ENCODE measurements at places on chromosomes 1 and 21.

GRCh38 chr1:3847081-3847480 lies 9.9 kb downstream of the CEP104 start:
- DNase-seq = no peak

DNA sequence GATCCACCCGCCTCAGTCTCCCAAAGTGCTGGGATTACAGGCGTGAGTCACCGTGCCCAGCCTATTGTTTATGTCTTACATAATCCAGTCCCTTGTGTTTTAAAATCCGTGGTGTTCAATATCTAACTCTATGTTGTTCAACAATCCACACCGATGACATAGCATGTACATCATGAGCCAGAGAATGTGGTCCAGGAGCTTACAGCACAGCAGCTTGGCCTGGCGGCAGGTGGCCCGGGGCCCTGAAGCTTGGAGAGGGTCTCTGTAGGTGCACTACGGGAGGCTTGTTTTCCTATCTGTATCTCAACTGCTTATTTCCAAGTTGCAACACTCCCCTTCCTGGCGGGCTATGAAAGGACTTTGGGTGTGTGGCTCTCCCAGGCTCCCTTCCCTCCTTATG lies 138.4 kb downstream of the ADSS2 start:
- DNase-seq = no peak

GRCh38 chr1:12519693-12520364 lies 98.2 kb downstream of the DHRS3 start:
- no peak for DNase-seq

DNA sequence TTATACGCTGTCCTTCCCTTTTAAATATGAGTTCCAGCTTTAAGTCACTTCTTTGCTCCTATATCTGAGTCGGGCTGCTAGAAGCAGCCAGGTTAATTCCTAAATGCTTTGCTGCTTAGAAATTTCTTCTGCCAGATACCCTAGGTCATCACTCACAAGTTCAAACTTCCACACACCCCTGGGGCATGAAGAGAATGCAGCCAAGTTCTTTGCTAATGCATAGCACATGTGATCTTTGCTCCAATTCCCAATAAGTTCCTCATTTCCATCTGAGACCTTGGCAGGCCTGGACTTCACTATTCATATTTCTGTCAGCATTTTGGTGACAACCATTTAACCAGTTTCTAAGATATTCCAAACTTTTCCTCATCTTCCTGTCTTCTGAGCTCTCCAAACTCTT lies 14.5 kb upstream of the APP start:
- DNase-seq = no peak

- DNase-seq = no peak
Observed at GRCh38 chr1:19359357-19359756, 47.2 kb downstream of the SLC66A1 start.

GRCh38 chr1:183476081-183476480 lies 3.8 kb downstream of the SMG7 start:
- DNase-seq = no peak

- no peak for DNase-seq
Observed at GRCh38 chr1:221157026-221157761, 278.0 kb downstream of the HLX start.

DNA sequence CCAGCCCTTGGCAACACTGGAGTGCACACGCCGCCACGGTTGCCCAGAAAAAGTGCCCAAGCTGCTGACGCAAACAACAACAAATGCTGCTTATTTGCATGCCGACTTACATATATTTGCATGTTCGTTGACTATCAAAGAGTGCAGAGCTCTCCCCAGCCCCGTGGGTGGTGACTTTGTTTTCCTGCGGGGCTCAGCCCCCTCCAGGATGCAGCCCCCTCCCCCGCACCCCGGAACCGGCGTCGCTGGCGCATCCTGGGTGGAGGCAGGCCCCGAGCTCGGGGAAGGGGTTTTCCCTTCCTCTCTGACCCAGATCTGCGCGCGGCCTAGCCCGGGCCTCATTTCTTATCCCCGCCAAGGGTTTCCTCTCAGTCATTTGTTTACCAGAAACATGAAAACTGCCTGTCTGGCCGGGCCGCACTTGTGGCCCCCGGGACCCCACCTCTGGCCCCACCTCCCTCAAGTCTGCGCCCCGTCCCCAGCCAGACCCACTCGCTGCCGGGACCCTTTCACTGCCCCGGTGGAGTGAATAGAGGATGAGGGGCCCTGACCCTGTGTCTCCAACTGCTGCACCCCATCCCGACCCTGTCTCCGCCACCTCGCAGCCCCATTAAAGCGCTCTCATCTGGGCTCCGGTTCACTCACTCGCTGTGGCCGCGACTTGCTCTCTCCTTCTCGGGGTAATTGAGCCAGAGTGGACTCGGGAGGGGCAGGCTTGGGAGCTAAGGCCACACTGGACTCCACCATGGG lies 5.5 kb downstream of the TNFRSF25 start:
- peak; percentile 98 for DNase-seq

DNA sequence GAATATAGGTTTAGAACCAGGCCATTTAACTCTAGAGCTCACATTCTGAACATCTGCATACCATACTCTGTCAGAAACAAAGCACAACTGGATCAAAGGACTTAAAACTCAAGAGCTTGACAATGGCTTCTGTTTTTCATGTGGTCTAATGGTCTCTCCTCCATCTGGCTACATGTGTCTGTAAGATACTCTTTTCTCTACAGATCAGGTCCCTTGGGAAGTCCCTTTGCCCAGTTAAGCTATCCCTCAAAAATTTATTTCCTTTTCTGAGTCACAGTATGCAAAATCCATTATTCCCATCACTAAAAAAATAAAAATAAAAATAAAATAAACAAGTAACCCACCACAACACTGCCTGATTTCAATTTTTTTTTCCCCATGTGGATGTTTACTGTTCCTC lies 357.0 kb upstream of the PRMT6 start:
- no peak for DNase-seq

GRCh38 chr1:67987046-67987799 lies 63.2 kb downstream of the DIRAS3 start:
- no peak for DNase-seq

- no peak for DNase-seq
Observed at GRCh38 chr1:89547563-89548116, 23.0 kb downstream of the LRRC8B start.

DNA sequence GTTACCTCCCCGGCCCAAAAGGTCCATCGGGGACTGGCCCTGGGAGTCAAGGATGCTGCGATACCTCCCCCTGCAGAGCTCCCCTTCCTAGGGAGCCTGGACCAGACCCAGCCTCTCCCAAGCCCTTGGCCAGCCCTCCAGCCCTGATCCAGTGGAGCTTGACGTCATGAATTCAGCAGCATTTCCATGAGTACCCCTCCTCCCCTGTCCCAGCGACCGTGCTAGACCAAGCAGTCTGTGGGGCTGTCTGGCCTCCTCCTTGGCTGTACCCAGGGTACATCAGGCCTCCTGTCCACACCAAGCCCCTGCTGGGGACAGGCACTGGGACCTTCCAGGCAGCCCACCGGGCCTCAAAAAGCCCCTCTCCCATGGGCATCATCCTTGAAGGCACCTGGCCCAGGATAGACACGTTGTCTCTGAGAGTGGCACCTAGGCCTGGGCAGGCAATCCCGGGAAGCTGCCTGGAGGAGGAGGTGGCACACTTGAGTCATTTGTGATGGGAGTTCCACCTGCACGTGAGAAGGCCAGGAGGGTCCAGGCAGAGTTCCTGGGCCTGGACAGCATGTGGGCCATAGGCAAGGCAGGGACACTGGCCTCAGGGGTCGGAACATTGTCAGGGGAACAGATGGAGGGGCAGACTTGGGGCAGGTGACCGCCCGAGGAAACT lies 46.4 kb downstream of the WNT9A start:
- DNase-seq = no peak

GRCh38 chr1:145992502-145992936 lies 3.9 kb downstream of the TXNIP start:
- DNase-seq = no peak

DNA sequence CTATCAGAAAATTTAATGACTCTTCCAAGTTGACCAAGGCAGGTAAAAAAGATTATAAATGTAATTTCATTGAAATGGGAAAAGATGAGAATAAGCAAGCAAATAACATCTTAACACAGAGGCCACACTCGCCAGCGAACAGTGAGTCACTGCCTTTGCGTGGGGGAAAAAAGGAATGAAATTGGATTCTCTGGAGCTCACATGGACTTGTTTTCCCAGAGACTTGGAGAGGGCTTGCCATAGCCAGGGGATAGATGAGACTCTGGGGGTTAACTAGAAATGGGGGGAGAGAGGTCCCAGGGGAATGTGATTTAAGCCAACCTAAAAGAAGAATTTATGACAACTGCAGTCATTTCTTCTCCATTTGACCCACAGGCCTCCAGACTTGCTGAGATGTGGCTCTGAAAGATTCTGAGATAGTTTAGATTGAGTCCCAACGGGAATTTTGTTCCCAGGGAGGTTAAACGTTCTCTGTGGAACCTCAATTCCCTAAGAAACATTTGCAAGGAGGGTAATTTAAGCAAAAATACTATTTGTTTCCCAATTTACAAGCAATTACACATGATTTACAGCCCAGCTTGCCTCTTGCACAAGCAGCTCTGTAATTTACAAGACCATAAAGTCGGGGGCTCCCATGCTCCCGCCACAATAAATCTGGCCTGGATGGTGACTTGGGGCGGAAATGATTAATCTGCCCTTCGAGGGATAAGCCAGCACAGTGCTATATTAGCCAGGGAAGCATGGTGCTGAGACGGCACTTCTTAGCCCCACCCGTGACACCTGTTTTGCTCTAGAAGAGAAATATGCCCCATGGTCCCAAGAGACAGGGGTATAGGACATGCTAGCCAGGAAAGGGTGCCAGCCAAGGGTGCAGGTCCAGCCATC lies 68.8 kb downstream of the GRIK3 start:
- no peak for DNase-seq

- DNase-seq = no peak
Observed at GRCh38 chr1:11523261-11523660, 44.3 kb downstream of the DISP3 start.

DNA sequence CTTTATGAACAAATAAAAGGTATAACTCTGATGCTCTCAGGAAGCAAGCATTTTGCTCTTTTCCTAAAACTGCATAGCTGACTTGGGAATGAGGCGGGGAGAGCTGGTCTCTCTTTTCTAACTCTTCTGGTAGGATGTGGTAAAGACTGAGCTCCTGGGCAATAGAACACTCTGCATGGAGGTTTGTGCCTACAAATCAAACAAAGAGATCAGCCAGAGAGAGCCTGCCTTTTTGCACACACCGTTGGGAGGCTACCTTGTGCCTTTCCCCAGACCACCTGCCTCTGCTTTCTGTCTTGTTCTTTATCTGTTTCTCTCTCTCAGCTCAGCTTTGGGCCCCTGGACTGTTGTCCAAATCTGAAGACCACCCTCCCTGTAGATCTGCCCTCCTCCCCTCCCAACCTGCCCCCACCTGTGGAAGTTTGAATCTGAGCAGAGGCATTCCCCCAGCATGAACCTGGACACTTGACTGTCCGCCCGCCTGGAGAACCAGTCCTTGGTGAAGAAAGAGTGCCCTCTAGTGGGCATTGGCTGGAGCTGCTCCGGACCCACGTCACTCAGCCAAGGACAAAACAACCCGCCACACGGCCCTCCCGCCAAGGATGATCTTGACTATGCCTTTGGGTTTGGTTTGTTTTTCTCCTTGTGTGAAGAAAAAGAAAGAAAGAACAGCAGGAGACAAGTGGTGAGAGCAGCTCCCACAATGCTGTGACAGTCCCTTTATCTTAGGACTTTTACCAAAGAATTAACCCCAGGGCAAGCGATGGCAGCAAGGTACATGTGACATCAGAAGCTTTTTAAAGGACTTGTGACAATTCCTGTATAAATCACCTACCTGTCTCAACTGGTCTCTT lies 228.2 kb downstream of the PBX1 start:
- DNase-seq = peak; percentile 46

GRCh38 chr1:99789715-99790114 lies 23.3 kb upstream of the FRRS1 start:
- DNase-seq = no peak

DNA sequence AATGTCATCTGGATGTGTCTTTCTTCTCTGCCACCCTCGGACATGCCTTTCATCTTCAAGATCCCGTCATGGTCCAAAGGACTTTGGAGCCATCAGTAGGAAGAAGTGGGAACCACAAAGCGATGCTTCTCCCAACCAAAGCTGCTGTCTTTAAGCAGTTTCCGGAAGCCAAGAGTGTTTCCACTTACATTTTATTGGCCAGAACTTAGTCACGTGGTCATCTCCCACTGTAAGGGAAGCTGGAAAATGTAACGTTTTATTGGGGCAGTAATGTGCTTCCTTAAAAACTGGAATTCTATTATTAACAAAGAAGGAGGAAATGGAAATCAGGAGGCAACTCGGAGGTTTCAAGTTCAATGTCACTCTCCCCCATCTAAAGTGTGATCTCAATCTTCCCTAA lies 170.8 kb downstream of the ATG4C start:
- DNase-seq = no peak

GRCh38 chr1:228457017-228457395 lies 30.2 kb upstream of the RNF187 start:
- DNase-seq = peak; percentile 8

- DNase-seq = no peak
Observed at GRCh38 chr21:45846373-45847160, 135.0 kb upstream of the COL6A1 start.

DNA sequence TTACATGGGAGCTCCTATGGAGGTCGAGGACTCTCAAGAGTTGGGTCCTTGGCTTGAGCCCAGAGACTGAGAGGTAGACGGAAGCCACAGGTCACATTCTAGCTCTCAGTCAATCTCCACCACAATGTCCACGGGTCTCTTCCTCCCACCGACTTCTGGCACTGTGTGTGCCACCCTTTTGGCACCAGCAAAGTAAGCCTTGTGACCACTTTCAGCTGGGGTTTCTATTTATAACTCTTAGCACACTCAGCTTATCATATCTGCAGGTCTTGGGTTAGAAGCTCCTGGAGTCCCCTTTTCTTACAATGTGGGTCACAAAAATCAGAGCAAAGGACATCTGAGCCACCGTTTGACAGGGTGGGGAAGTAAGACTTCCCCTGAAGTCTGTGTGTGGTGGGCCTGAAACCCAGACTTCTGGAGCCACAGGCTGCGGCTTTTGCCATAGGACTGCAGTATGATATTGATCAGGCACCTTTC lies 28.3 kb downstream of the NCMAP start:
- DNase-seq = no peak

- no peak for DNase-seq
Observed at GRCh38 chr1:155967341-155968050, 10.9 kb downstream of the ARHGEF2 start.

DNA sequence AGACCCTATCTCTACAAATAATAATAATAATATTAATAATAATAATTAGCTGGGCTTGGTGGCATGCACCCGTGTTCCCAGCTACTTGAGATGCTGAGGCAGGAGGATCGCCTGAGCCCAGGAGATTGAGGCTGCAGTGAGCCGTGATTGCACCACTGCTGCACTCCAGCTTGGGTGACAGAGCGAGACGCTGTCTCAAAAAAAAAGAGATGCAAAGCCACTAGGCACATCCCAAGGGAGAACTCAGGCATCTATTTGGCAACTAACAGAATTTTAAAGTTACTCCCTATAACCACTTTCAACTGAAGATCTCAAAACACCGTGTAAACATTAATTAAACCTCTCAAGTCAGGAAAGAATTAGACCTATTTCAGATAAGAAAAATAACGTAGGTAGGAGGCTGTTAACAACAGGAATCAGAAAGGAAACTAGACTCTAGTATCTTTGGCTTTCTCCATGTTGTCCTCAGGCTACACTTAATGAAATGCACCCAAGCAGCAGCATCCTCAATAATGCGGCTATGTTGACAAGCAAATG lies 3.7 kb downstream of the RNF19B start:
- no peak for DNase-seq

All from activated CD4-positive, alpha-beta T cell treated with anti-CD3 and anti-CD28 coated beads for 4 hours (primary cell).